Inflammatory macrophage treated with lipopolysaccharide for 4 hours (primary cell): ENCODE measurements at places on chromosomes 3 and 15.

DNA sequence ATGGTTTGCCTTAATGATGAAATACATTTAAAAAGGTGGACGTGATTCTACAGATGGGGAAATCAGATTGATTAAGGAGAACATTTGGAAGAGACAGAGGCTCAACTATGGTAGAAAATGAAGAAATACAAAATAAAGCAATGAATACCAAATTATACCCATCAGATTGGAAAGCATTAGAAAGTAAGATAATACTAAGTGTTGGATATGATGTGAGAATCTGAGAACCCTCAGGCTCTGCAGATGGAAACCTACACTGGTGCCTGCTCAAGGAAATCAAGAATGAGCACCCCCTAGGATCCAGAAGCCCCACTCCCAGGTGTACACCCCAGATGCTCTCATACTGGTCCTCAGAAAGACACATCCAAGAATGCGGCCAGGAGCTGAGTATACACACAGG, 4.6 kb downstream of the FAM174B start:
- no peak for DNase-seq

DNA sequence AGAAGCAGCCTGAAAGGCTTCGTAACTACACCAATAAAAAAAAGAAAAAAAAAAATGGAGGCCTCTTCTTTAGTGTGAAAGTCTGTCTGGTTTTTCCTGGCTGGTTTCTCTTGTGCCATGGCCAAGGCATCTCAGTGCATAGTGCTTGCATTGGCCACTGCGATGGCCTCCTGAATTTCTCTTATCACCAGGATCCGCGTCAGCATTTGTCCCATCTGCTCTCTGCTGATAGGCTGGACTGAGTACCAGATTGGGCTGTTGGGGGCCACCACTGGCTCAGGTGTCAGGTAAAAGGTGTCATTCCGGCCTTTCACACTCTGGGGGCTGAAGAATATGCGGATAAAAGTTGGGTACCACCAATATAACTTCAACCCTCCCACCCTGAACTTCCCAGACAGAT, 1.1 kb upstream of the IMPDH2 start:
- DNase-seq, result no peak

GRCh38 chr3:102511168-102511567, 76.4 kb downstream of the ZPLD1 start:
- no peak for DNase-seq

GRCh38 chr3:43537225-43537624, 84.6 kb downstream of the ANO10 start:
- DNase-seq, result no peak

DNA sequence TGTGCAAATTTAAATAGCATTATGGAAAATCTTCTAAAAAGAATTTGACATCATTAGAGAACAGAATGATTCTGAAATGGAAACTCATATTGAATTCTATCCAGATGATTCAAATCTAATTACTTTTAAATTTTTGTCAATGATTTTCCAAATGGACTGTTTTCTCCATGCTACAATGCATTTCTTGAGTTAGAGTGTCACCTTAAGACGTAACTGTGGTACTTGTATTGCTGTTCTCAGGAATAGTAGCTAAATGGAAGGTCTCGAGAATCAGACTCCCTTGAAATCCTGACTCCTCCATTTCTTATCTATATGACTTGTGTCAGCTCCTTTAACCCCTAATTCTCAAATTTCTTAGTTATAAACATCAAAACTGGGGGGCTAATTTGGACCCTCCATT, 102.3 kb downstream of the P2RY1 start:
- DNase-seq, result no peak

- no peak for DNase-seq
Observed at GRCh38 chr15:97463696-97464095, 496.8 kb upstream of the ARRDC4 start.

DNA sequence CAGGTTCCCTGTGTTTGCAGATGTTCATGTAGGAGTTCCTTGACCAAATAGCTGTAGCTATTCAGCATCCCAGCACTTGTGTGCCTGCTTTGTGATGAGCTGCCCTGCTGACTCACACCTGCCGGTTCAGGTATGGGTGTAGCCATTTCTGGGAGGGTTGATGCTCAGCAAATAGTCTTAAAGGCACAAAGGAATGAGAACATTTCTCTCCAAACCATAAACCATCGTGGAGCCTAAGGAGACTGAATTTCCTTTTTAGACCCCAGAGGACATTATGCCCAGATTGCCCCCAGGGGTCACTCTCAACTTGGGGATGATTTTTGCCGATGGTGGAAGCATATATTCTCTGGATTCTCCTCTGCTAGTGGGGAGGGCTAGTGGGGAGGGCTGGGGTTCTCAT, 80.6 kb downstream of the ADAMTSL3 start:
- DNase-seq, result no peak

DNA sequence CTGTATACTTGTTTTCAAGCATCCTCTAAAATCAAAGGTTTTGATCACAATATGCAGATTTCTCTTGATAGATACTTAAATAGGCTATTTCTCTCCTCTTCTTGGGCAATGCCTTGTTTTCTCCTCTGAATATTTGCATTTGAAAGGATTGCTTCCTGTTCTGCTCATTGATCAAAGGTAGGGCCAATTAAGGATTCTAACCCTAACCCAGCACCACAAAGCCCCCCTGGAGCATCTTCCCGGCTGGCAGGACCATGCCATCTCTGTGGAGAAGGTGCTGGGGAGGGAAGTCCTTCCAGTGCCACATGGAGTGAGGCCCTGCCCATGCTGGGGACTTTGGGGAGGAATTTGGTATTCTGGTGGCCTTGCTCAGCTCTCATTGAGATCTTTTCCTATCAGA, 11.3 kb upstream of the NIPA2 start:
- no peak for DNase-seq
